ENCODE measurements at places on chromosomes 6 and 20.

GRCh38 chr6:125073071-125073470 lies 80.5 kb upstream of the TPD52L1 start:
- DNase-seq: no peak

GRCh38 chr6:140718021-140718420 lies 1343.6 kb upstream of the CITED2 start:
- no peak for DNase-seq

- DNase-seq: no peak
Measured at GRCh38 chr20:51266353-51266752, 243.4 kb upstream of the KCNG1 start.

- DNase-seq: peak; percentile 83
Measured at GRCh38 chr20:44714701-44715498, at the start of gene CCN5. TSS of gene CCN5 (plus strand) at chr20:44715369. CDS start at chr20:44715391, 22 bp downstream.

GRCh38 chr6:66173587-66173986 lies 466.6 kb upstream of the EYS start:
- DNase-seq: peak; percentile 14

- DNase-seq: no peak
Measured at GRCh38 chr6:142909686-142910085, 35.3 kb downstream of the HIVEP2 start.

DNA sequence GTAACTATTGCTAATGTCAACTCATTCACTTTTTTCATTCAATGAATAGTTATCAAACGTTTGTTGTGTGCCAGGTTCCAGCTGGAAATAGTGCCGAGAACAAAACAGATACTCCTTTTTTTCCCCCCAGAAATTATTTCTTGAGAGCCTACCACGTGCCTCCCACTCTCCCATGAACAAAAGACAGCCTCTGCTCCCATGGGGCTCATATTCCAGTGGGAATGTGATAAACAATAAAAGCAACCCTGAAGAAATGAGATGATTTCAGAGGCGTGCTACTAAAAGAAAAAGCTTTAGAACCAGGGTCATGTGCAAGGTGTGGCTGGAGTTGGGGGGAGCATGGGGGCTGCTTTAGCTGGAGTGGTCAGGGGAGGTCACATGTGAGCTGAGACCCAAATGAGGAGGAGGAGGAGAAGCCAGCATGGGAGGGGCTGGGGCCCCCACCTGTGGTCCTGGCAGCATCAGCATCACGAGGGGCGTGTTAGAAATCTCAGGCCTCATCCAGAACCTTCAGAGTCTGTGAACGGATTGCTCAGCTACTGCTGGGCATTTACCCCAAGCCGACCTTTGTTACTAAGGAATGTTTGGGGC lies 157.4 kb downstream of the EYA2 start:
- DNase-seq: no peak

GRCh38 chr6:16933961-16934360 lies 167.9 kb upstream of the STMND1 start:
- no peak for DNase-seq

GRCh38 chr6:37438930-37439329 lies 5.9 kb downstream of the CMTR1 start:
- DNase-seq: no peak

GRCh38 chr20:43584448-43585136 lies 6.1 kb upstream of the IFT52 start:
- no peak for DNase-seq

GRCh38 chr6:1257778-1258177 lies 54.1 kb upstream of the FOXQ1 start:
- no peak for DNase-seq

- no peak for DNase-seq
Measured at GRCh38 chr6:12735786-12736185, 19.2 kb downstream of the PHACTR1 start.

GRCh38 chr6:144655376-144655775 lies 370.2 kb downstream of the UTRN start:
- DNase-seq: no peak

- DNase-seq: no peak
Measured at GRCh38 chr20:41214202-41214601, 76.9 kb downstream of the PLCG1 start.

DNA sequence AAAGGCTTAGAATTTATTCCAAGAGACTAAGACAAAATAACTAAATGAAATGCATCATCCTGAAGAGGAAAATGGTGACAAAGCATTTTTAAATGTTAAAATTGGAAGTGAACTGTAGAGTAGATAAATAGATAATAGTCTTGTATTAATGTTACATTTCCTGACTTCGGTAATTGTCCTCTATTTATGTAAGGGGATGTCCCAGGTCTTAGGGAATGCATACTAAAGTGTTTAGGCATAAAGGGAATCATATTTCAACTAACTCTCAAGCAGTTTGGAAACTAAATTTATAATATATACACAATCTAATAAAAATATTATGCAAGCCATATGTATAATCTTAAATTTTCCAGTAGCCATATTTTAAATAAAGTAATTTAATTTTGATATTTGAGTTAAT lies 159.3 kb downstream of the WDR27 start:
- no peak for DNase-seq

- DNase-seq: no peak
Measured at GRCh38 chr20:31560746-31561598, 44.1 kb upstream of the ID1 start.

All from T47D (cell line).